ENCODE measurements at places on chromosomes 1 and 21.

DNA sequence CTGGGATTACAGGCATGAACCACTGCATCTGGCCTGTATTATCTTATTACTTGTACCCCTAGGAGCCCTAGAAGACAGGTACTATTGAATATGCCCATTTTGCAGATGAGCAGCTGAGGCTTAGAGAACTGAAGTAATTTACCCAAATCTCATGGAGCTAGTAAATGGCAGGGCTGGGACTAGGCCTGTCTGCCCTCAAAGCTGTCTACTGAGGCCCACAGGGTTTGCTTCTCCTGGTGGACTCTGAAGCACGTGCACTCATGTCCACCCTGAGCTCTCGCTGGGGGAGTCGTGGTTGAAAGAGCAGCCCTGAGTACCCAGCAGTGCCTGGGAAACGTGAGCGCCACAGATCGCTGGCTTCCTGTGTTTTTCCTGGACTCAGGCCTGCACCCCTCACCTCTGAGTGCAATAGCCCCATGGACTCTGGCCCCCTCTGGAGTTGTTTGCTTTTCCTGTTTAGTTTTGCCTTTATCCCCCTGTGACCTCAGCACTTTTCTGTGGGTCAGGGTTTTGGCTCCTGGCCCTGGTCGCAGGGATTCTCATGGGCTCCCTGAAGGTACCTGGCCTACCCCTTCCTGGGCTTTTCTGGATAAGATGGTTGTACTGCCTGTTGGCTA, 52.4 kb downstream of the ARHGEF10L start:
- DNase-seq: no peak

DNA sequence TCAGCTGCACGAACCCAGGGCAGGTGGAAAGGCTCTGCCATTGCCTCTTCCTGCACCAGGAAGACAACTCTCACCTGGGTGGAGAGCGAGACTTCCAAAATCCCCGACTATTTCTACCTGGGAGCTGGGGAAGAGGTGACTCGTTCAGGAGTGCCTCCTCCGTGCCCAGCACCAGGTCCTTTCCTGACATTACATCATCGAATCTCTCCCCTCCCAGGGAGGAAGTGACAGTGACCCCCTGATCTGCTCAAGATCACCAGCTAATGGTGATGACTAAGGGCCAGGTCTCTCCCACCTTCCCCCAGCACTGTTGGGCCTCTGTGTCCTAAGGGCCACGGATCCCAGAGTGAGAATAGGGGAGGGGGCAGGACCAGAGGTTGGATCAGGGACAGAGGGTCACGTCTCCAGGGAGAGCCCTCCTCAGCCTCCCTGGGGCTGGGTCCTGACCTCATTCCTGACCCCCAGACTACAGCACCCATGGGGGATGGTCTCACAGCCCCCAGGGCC, 6.8 kb downstream of the MEGF6 start:
- no peak for DNase-seq

- no peak for DNase-seq
Observed at GRCh38 chr21:16421965-16422364, 692.2 kb downstream of the USP25 start.

DNA sequence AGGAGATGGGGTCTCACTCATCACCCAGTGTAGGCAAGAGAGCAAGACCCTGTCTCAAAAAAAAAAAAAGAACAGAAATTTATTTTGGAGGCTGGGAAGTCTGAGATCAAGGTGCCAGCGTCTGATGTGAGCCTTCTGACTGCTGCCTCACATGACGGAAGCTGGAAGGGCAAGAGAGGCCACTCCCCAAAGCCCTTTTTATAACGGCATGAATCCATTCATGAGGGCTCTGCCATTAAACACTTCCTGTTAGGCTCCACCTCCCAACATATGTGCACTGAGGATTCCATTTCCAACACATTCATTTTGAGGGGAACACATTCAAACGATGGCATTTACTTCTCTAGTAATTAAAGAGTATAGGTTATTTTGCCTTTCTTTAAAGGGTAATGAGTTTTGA, 50.9 kb upstream of the C1orf198 start:
- no peak for DNase-seq

DNA sequence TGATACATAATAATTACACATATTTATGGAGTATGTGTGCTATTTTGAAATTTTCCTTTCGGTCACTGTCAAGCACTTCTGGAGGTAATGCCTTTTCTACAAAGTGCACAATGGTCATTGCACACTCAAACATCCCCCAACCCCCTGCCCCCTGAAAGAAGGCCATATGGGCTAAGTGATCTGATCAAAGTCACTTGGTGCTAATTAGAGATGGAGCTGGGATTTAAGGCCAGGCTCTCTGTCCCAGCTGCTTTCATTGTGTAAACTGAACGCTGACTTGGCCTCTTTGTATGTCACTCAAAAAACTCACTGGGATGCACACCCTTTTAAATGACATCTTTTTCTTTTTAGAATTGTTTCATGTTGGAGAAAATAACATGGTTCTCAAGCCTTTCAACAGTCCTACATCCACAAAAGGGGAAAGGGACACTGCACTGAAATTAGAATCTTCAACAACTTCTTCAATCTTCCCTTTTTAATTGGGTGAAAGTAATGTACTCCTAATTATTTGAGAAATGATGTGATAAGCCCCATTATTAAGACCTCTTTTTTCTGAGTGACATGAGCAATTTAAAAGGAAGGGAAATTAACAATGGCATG, 149.2 kb downstream of the ST6GALNAC5 start:
- no peak for DNase-seq

DNA sequence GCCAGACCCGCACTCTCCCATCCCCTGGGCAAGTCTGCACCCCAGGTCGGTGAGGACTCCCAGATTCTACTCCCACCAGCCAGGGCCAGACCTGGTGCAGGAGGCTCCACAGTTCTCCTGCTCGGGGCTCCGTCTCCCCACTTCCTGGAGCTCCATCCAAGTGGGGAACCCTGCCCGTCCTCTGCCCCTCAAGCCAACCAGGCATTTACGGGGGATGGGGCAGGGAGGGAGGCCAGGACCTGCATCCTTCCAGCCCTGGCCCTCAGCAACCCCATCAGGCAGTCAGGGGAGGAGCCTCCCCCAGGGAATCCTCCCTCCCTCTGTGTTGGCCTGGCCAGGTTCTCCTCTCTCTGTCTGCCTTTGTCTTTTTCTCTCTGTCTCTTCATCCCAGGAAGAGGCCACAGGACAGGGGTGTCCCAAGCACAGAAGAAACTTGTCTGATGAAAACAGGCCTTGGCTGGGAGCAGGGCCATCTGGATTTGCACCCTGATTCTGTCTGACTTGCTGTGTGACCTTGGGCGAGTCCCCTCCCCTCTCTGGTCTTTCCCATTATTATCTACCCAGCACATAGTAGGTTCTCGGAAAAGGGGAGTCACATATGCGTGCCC, 18.5 kb upstream of the EPHA2 start:
- DNase-seq: no peak

DNA sequence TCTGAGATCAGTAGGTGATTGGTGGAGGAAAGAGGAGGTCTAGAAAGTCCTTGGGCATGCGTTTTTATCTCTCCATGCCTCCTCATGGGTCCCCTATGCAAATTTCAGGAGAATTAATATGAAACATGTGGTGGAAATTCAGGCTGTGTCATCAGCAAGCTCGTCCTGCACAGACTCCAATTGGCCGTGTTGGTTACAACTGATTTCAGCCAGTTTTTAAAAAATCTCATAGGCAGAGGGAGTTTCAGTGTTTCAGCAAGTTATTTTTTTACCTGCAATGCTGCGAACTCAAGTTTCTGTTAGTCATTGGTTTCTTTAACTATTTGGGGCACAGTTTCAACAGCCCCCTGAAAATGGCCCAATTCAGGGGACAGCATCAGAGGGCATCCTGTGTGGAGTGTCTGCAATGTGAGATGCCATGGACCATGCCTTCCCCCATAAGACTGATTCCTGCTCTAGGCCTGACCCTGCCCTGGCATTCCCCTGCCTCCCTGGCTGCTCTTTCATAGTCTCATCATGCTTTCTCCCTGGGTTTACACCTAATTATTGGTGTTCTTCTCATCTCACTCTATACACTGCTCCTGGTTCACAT, 59.9 kb downstream of the C1orf198 start:
- DNase-seq: no peak

GRCh38 chr1:195903203-195903602, 705.0 kb downstream of the KCNT2 start:
- DNase-seq: no peak

- DNase-seq: no peak
Observed at GRCh38 chr1:160236806-160237205, 25.5 kb downstream of the DCAF8 start.

GRCh38 chr1:15680131-15680530, 4.0 kb upstream of the PLEKHM2 start:
- peak; percentile 5 for DNase-seq

DNA sequence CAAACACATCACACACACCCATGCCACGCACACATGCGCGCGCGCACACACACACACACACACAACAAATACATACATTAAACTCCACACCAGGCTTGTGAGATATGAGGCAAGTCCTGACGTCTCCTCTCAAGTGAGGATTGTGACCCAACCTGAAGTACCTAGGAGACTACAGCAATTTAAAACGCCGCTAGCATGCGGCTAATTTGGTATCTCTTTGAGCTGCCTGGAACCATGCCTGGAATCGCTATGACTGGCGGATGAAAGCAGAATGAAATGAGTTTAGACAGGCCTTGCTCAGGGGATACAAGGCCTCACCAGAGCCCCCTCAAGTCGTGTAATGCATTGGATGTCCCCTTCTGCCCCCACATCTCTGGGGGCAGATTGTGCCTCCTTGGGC, 1.6 kb upstream of the RAB7B start:
- DNase-seq: no peak

GRCh38 chr1:26225033-26225831, 8.8 kb upstream of the CEP85 start:
- peak; percentile 43 for DNase-seq

DNA sequence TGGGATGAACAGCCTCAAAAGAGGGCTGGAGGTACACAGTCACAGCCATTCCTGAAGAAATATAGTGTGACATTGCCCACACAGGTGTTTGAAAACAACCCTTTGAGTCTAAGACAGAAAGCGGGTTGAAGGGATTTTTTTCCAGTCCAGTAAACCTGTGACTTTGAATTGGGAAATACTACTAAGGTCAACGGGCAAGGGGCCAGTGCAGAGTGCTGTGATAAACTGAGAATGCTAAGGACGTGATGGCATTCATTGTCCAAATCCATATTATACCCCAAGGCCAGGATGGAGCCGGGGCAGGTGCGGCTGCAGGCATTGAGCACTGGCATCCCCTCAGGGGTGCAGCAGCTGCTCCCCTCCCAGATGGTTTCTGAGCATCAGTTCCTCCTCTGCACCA, 36.6 kb downstream of the KIAA0040 start:
- DNase-seq: no peak

GRCh38 chr21:45156459-45156858, 82.1 kb downstream of the ADARB1 start:
- no peak for DNase-seq

GRCh38 chr1:184163674-184164465, 112.3 kb downstream of the TSEN15 start:
- DNase-seq: peak; percentile 80

Data from activated CD4-positive, alpha-beta T cell treated with anti-CD3 and anti-CD28 coated beads, Interleukin-2, Interleukin-6, amounts not matched to agents 100 ng/mL and 50 ng/mL, durations not matched to agents 16 hours and 8 hours (primary cell).